Regular cardiac myocyte (primary cell): ENCODE measurements at places on chromosomes 3 and 15. TPM values are rescaled to one million over a fixed set of nuclear protein-coding genes. Genes with fewer than 3 reads are reported as not detected.

STARD5 gene
- total RNA-seq: 3.3 and 21.1 TPM in 2 replicates

FMN1 gene
- 0.58 and 0.85 TPM in 2 replicates for total RNA-seq

LRRN1 gene
- under 0.01 TPM in 2 replicates for total RNA-seq

ACKR4 gene
- 0.96 and 6.8 TPM in 2 replicates for total RNA-seq

PLA2G4F gene
- total RNA-seq: not detected in 2 replicates

CSPG4 gene
- 50.2 and 70.7 TPM in 2 replicates for total RNA-seq

SV2B gene
- not detected in 2 replicates for total RNA-seq

ZBTB47 gene
- 28.6 and 29.6 TPM in 2 replicates for total RNA-seq

NXPE3 gene
- total RNA-seq: 25.1 and 30.9 TPM in 2 replicates

TAGLN3 gene
- 0.85 and 8.6 TPM in 2 replicates for total RNA-seq

ALDH1L1 gene
- 2.1 and 4.8 TPM in 2 replicates for total RNA-seq

REC114 gene
- not detected in 2 replicates for total RNA-seq

EIF4E3 gene
- total RNA-seq: 0.58 and 2.5 TPM in 2 replicates

CCR9 gene
- not detected in 2 replicates for total RNA-seq
